Transverse colon (tissue), 4 donors: ENCODE measurements at places on chromosomes 2 and 18. TPM values are rescaled to one million over a fixed set of nuclear protein-coding genes. Genes with fewer than 3 reads are reported as not detected.

The GPR35 gene
- total RNA-seq = 104 TPM

- DNase-seq = no peak
These were observed 492 bp downstream of the COLEC11 start for GRCh38 chr2:3595404-3595803.

DNA sequence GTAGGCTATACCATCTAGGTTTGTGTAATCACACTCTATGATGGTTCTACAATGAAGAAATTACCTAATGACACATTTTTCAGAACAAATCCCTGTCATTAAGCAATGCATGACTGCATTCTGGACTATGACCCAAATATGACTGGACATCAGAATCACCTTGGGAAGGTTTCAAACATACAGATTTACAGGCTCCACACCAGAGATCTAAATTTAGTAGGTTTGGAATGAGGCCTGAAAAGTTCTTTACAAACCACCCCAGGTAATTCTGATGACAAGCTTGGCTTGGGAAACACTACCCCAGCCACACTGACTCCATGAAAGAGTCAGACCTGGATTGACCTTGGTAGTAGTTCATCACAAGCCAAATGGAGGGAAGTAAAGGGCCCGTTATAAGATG, 52.2 kb upstream of the NFE2L2 start:
- DNase-seq = no peak

GRCh38 chr2:1509271-1510065, 96.2 kb downstream of the TPO start:
- DNase-seq = peak; percentile 46

GRCh38 chr2:117065912-117066311, 748.6 kb upstream of the DDX18 start:
- DNase-seq = no peak

DNA sequence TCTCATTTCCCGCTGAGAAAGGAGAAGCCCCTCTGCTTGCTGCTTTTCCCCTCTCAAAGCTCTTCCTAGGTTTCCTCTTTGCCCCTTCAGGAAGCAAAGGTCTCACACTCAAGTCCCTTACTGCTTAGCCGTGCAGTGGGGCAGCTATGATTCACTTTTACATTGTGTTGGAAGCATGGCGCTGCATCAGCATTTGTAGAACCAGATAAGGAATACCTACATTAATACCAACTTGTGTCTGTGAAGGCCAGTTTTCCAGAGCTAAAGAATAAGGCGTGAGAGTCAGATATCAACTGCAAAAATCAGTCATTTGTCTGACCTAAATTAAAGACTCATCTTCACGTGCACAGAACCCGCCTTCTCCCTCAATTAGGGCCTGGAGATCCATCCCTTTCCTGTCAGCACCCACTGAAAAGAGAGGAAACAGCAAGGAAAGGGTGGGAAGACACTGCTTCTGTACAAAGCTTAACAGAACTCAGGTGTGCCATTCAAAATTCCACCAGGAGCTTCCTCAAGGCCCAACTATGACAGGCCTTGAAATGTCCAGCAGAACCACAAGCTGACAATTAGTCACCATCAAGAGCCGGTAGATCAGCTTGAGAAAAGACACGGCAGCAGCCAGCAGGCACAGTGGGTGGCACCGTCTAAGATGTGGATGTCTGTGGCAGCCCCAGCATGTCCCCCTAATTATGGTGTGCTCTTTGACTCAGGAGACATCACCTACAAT, 16.1 kb upstream of the XDH start:
- no peak for DNase-seq

DNA sequence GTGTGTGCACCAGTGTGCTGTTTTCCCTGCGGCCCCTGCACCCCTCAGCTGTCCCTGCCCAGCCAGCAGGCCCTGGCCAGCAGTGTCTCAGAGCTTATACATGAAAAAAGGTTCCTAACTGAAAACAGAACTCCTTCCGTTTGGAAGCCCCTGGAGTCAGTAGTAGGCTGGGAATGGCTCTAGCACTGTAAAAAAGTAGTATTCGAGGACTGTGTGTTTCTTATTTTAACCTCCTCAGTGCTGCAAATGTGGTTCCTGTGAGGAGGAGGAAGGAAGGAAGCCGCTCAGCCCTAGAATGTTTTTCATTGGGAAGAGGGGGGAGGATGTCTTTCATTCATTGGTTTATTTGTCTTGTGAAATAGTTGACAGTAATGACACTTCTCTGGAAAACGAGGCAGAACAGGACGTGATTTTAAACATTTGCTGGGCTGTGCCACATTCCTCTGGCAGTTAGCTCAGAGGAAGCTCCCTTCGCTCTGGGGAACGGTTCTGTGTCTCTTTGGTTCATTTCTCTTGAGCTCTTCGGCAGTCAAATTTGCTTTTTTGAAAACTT, 103.5 kb downstream of the SPTBN1 start:
- DNase-seq = peak; percentile 48

DNA sequence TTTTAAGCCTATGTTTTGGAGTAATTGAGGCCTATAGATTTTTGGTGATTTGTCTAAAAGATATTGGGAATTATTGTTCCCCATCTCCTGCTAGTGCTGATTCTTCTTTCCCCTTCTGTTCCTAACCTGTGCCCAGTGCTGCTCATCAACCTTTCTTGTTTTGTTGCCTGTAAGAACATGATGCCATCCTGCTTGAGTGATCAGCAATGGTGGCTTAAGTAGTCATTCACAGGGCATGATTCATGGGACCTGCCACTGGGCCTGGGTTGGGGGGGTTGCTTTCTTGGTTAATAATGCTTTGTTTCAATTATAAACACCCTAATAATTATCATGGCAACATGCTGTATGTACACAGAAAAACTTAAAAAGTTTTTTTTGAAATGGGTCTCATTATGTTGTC, 562.9 kb upstream of the SETBP1 start:
- no peak for DNase-seq

DNA sequence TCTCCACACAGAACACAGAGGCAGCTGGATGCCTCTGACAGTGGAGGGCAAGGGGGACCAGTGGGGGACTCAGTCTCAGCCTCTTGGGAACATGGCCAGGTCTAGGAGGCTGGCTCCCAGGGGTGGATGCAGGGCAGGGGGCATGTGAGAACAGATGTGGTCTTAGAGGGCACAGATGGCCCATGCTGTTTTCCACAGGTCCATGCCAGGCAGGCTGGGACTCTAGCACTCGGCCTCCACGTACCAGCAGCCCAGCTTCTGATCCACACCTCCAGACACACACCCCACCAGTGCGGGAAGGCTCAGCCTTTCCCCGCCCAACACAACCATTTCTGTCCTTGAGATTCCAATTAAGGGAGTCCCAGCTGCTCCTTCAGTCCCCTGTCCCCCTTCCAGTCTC, 42.4 kb downstream of the TNS1 start:
- DNase-seq = no peak

GRCh38 chr2:40448476-40449079, 3.3 kb downstream of the SLC8A1 start:
- no peak for DNase-seq
